ENCODE measurements at places on chromosomes 7 and 10.

DNA sequence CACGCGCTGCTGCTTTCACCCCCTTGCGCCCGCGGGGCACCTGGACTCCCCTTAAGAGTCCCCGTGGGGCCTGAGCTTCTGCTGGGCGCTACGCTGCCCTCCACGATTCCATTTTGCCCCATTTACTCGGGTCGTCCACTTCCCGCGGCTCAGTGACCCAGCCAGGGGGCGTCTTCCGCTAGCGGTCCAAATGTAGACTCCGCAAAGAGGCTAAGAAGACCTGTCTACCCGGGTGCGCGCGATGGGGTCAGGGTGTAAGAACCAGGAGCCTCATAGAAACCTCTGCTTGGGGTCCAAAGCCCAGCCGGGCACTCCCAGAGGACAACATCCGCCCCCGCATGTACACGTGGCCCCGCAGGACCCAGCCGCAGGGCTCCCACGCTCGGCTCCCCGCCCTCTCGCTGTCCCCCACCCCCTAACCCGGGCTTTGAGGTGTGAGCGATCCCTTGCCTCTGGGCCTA, 5.2 kb upstream of the HMX2 start:
- no peak for DNase-seq

DNA sequence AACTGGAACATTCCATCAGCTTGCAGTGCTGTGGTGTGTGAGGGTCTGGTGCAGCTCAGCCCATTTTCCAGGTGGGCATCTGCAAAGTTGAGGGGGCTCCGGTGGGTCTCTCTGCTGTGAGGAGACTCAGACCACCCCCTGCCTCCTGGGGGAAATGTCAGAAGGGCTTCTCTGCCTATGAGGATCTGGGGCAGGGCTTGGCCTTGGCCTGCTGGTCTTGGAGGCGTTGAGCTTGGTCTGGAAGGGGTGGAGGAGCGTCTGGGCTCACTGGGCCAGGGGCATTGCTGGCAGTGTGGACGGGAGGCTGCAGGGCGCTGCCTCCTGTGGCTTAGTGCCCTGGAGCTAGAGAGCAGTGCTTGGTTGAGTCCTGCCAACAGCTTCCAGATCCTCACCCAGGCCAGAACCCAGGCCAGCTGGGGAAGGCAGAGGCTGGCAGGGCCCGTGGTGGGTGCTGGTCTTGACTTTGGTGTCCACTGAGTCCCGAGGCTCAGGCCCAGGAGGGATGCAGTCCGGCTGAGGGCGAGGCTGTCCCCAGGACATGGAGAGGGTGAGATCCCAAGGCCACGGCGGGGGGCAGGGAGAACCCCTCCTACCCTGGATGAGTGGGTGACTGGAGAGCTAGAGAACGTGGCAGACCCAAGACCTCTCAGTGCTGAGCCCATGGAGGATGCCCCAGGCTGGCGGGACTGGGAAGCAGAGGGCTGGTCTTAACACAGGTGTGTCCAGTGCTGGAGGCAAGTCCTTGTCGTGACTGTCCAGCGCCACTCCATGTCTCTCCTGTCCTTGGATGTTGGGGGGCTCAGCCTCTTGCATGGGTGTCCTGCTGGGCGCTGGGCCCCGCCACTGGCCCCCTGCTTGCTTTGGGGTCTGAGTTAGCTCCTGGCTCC, 2.8 kb downstream of the SPRN start:
- no peak for DNase-seq

DNA sequence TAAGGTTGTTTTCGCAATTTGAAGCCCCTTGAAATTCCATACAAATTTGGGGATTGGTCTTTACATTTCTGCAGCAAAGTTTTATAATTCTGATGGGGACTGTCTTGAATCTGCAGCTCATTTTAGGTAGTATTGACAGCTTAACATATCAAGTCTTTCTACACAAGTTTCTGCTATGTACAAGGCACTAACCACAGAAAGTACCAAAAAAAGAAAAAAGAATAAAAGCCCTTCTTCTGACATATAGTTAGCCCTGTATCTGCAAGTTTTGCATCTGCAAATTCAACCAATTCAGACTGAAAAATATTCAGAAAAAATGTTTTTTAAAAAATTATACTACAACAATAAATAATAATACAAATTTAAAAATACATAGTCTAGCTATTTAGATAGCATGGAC, 15.3 kb downstream of the POT1 start:
- DNase-seq: no peak

- no peak for DNase-seq
Measured at GRCh38 chr10:100824886-100825285, 79.5 kb downstream of the PAX2 start.

- DNase-seq: no peak
Measured at GRCh38 chr7:50821457-50822008, 38.8 kb upstream of the GRB10 start.

GRCh38 chr10:27660268-27660667, 85.4 kb downstream of the MKX start:
- no peak for DNase-seq

GRCh38 chr7:29771081-29771816, 35.1 kb upstream of the WIPF3 start:
- DNase-seq: no peak

- no peak for DNase-seq
Measured at GRCh38 chr10:1544929-1545328, 192.4 kb downstream of the ADARB2 start.

GRCh38 chr10:104485632-104486031, 132.0 kb downstream of the CFAP58 start:
- DNase-seq: no peak

GRCh38 chr10:79244841-79245504, 102.3 kb upstream of the PPIF start:
- DNase-seq: no peak

DNA sequence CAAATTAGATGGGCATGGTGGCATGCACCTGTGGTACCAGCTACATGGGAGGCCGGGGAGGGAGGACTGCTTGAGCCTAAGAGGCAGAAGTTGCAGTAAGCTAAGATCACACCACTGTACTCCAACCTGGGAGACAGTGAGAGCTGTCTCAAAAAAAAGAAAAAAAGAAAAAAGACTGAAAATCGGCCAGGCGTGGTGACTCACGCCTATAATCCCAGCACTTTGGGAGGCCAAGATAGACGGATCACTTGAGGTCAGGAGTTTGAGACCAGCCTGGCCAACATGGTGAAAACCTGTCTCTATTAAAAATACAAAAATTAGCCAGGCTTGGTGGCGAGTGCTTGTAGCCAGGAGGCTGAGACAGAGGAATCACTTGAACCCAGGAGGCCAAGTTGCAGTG, 11.9 kb downstream of the RNF216 start:
- DNase-seq: no peak

DNA sequence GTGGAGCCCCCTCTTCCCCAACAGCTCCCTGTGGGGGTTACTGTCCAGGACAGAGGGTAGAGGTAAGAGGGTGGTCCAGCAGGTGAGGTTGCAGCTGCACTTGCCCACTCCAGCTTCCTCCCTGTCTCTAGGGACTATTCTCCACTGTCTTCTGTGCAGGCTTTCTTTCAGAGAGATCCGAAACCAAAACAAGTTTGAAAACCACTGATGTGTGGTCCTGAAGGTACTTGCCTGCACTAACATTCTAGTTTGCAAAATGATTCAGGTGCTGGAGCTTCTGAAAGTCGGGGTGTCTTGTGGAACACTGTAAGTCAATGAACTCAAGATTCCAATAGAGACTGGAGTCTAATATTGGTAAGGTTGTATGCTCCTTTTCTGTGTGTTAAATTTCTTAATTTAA, 63.1 kb downstream of the BLNK start:
- DNase-seq: no peak

- DNase-seq: no peak
Measured at GRCh38 chr7:30276203-30276900, 8.0 kb upstream of the ZNRF2 start.

- no peak for DNase-seq
Measured at GRCh38 chr10:132847416-132847777, 61.5 kb upstream of the NKX6-2 start.

GRCh38 chr7:19144661-19145433, at the start of gene FERD3L:
Gene FERD3L (minus strand): TSS chr7:19145421. CDS start chr7:19145362, 59 bp downstream.
- no peak for DNase-seq

- no peak for DNase-seq
Measured at GRCh38 chr7:44693641-44694313, 54.9 kb upstream of the ZMIZ2 start.

Data from esophagus squamous epithelium (tissue), 5 donors.